ENCODE measurements at places on chromosomes 7 and 10.

GRCh38 chr7:80618096-80618495, 20.3 kb upstream of the CD36 start:
- no peak for DNase-seq

GRCh38 chr10:20970708-20971107, 73.6 kb upstream of the NEBL start:
- DNase-seq: no peak

DNA sequence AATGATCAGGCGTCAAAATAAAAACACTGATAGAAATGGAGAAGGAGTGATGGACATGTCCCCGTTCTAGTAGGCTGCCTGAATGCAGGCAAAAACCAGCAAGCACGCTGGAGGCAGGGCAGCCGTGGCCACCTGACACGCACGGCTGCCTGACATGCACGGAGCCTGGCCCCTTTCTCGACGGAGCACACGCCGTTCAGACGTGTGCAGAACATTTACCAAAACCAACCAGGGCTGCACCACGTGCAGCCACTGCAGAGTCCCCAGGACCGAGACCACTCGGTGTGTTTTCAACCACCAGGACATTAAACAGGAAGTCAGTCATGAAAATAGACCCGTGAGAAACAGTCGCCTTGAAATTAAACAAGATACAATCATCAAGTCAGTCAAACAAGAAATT, 61.9 kb upstream of the NKX6-2 start:
- DNase-seq: no peak

DNA sequence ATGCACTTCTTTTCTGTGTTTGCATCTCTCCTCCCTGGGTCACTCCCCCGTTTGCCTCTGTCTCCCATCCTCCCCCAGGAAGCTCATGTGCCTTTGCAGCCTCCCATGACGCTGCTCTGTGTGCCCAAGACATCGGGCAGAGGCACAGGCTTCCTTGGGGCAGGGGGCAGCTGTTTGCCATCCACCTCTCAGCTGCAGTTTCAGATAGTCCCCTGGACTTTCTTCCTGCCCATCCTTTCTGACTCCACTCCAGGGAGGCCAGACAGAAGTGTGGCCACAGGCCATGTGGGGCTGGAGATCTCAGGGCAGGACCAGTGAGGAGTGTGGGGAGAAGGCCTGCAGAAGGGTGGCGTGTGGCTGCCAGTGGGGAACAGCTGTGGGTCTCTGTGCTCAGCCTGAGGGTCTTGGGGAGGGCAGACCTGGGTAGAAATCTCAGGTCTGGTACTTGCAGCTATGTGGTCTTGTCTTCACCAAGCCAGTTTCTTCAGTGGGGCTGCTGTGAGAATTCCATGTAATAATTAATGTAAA, 10.6 kb upstream of the SAMD8 start:
- no peak for DNase-seq

GRCh38 chr10:76001019-76001418, 569.6 kb downstream of the LRMDA start:
- no peak for DNase-seq

All from amniotic epithelial cell (primary cell).